Activated CD4-positive, alpha-beta T cell treated with anti-CD3 and anti-CD28 coated beads, Interleukin-2, amount 10 ng/mL, durations not matched to agents 24 days and 14 days (primary cell): ENCODE measurements at places on chromosomes 6 and 20. TPM values are rescaled to one million over a fixed set of nuclear protein-coding genes. Genes with fewer than 3 reads are reported as not detected.
A peak's percentile ranks its signal among the peaks of the same experiment; 100 is the strongest.

- no peaks in the 10 kb centered on the region for H3K27me3 ChIP-seq
- no peak overlapping the region for H3K27ac ChIP-seq
- no peaks in the 10 kb centered on the region for H3K36me3 ChIP-seq
- no peaks in the 10 kb centered on the region for H3K4me1 ChIP-seq
- DNase-seq, result no peak
Measured at GRCh38 chr6:165684333-165684732, 21.3 kb upstream of the PDE10A start.

- no peaks in the 10 kb centered on the region for H3K36me3 ChIP-seq
- H3K4me3 ChIP-seq, result no peak overlapping the region
- DNase-seq, result no peak
- no peaks in the 10 kb centered on the region for H3K4me1 ChIP-seq
Measured at GRCh38 chr6:129130959-129131681, 248.2 kb downstream of the LAMA2 start.

DNA sequence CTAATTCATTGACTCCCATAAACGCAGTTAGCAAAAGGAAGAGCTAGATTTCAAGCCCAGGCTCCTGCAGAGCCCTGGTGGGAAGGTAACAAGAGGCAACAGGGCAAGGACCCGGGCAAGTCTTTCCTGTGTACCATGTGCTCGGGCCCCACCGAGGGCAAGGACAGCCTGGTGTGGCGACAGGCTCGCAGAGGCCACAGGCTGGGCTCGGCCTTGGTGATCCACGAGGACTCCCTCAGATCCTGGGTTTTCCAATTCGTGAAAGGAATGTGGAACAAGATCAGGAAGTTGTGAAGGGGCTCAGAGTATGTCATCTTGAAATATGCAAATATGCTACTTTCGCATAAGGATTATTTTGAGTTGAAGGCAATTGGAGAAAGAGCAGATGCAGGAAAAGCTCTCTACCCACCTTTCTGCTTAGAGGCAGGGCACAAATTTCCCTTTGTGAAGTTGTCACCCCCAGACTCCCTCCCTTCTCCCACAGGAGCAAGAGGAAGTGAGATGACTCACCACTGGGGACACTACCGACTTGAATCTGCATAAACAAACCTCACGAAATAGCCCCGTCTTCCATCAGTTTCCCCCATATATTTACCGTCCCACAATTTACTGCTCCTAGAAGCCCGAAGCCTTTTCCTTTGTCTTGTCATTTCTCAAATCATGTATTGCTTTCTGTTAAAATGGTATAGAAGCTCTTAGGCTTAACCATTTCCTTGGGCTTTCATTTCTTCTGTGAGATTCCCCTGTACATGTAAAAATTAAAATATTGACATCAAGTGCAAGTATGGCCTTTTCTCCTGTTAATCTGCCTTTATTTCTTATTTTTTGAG, 79.0 kb downstream of the PSMG4 start:
- H3K4me1 ChIP-seq, result peaks cover 8% of the 10 kb centered on the region
- DNase-seq, result no peak
- H3K36me3 ChIP-seq, result no peaks in the 10 kb centered on the region
- H3K4me3 ChIP-seq, result no peak overlapping the region
- H3K27ac ChIP-seq, result no peak overlapping the region

Gene SCRT2
- not detected in 2 replicates for total RNA-seq

DNA sequence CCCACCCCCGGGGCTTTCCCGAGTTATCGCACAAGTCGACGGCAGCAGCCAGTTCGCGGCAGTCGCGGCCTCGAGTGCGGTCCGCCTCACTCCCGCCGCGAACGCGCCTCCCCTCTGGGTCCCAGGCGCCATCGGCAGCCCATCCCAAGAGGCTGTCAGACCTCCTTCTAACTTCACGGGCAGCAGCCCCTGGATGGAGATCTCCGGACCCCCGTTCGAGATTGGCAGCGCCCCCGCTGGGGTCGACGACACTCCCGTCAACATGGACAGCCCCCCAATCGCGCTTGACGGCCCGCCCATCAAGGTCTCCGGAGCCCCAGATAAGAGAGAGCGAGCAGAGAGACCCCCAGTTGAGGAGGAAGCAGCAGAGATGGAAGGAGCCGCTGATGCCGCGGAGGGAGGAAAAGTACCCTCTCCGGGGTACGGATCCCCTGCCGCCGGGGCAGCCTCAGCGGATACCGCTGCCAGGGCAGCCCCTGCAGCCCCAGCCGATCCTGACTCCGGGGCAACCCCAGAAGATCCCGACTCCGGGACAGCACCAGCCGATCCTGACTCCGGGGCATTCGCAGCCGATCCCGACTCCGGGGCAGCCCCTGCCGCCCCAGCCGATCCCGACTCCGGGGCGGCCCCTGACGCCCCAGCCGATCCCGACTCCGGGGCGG, 1.6 kb downstream of the GNAS start:
- no peak for DNase-seq
- peaks cover 23% of the 10 kb centered on the region for H3K4me1 ChIP-seq
- H3K27ac ChIP-seq, result no peak overlapping the region
- peak overlapping the region; percentile 54 for H3K4me3 ChIP-seq

DNA sequence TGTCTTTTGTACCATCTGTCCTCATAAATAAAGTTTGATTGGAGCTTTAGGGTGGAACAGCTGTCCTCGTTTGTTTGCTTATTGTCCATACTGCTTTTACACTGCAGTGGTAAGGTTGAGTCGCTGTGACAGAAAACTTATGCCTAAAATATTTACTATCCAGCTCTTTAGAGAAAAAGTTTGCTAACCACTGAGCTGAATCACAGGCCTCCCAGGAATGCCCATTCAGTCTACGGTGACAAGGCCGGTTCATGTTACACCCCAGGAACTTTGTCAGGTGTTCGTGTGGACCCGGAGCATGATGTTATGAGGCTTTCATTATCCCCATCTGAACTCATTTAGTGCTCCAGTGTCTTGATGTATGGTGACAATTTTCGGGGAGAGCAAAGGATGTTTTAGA, 401.1 kb downstream of the SAMD5 start:
- H3K36me3 ChIP-seq, result no peaks in the 10 kb centered on the region
- no peak for DNase-seq
- no peak overlapping the region for H3K27ac ChIP-seq
- H3K4me3 ChIP-seq, result no peak overlapping the region

DNA sequence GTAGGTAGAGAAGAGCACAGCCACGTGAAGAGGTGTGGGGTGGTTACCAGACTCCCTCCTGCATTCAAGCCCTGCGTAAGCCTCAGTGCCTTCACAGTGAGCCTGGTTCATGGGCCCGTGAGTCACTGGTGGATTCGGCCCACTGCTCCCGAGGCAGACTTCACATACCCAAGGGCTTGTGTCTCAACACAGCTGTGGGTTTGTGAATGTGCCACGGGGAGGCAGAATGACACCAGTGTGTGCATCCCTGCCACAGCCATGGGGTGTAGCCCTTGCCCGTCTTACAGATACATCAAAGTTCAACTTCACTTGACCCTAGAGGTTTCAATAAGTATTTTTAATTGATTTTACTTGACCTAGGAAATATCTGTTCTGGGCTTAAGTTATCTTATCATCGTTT, 108.5 kb downstream of the MAP3K4 start:
- DNase-seq, result no peak
- peaks cover 5% of the 10 kb centered on the region for H3K4me1 ChIP-seq
- no peaks in the 10 kb centered on the region for H3K27me3 ChIP-seq
- peaks cover 31% of the 10 kb centered on the region for H3K36me3 ChIP-seq
- H3K4me3 ChIP-seq, result no peak overlapping the region

- peaks cover 24% of the 10 kb centered on the region for H3K4me1 ChIP-seq
- H3K27ac ChIP-seq, result peak overlapping the region; percentile 75
- DNase-seq, result no peak
- H3K27me3 ChIP-seq, result peaks cover 90% of the 10 kb centered on the region
- no peak overlapping the region for H3K4me3 ChIP-seq
Measured at GRCh38 chr6:10415617-10416480, 975 bp upstream of the TFAP2A start.

DNA sequence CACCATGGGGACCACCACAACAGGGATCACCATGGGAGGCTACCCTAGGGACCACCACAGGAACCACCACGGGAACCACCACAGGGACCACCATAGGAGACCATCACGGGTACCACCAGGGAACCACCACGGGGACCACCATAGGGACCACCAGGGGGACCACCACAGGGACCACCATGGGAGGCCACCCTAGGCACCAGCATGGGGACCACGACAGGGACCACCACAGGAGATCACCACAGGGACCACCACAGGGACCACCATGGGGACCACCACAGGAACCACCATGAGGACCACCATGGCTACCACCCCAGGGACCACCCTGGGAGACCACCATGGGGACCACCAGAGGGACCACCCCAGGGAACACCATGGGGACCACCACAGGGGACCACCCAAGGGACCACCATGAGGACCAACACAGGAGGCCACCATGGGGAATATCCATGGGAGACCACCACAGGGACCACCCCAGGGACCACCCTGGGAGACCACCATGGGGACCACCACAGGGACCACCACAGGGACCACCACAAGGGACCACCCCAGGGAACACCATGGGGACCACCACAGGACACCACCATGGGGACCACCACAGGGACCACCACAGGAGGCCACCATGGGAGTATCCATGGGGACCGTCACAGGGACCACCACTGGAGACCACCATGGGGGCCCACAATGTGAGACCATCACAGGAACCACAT, 67.6 kb upstream of the MPC1 start:
- no peak overlapping the region for H3K27ac ChIP-seq
- no peaks in the 10 kb centered on the region for H3K27me3 ChIP-seq
- H3K4me3 ChIP-seq, result no peak overlapping the region
- peaks cover 1% of the 10 kb centered on the region for H3K4me1 ChIP-seq
- DNase-seq, result no peak

DNA sequence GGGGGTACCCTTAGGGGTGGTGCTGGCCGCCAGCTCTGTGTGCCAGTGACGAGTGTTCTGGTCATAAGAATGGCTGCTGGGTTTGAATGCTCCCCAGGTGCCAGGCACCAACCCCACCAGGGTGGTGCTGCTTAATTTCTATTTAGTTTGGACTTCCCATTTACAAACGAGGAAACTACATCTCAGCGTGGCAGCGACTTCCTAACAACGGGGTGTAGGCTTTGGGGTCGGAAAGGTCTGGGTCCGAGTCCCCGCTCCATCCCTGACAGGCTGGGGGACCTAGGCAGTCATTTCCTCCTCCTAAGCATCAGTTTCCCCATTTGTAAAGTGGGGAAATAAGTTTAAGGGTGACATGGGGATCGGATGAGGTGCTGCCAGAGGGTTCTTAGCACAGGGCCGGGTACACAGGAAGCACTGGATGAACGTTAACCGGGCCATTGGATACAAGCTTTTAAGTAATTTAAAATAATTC, 30.3 kb downstream of the CEBPB start:
- peaks cover 10% of the 10 kb centered on the region for H3K4me1 ChIP-seq
- no peak for DNase-seq
- no peak overlapping the region for H3K27ac ChIP-seq

- DNase-seq, result no peak
- H3K4me3 ChIP-seq, result no peak overlapping the region
Measured at GRCh38 chr6:15763364-15763763, 100.5 kb upstream of the DTNBP1 start.
